Melanocyte of skin (primary cell): ENCODE measurements at places on chromosomes 4 and X. TPM values are rescaled to one million over a fixed set of nuclear protein-coding genes. Genes with fewer than 3 reads are reported as not detected.

The UGT2B10 gene
- total RNA-seq, result not detected in 2 replicates

The RTL9 gene
- total RNA-seq, result under 0.01 and 0.15 TPM in 2 replicates

The MAGEA2B gene
- total RNA-seq, result not detected in 2 replicates

The TAF7L gene
- under 0.01 and 0.36 TPM in 2 replicates for total RNA-seq

The USP17L29 gene
- not detected in 2 replicates for total RNA-seq

The EDA gene
- total RNA-seq, result 0.67 and 0.93 TPM in 2 replicates

The REELD1 gene
- not detected in 2 replicates for total RNA-seq

The LUZP4 gene
- not detected in 2 replicates for total RNA-seq

The RHOH gene
- not detected in 2 replicates for total RNA-seq

The NPY1R gene
- not detected in 2 replicates for total RNA-seq

The LRP2BP gene
- total RNA-seq, result 1.00 and 1.7 TPM in 2 replicates

The FAM9B gene
- not detected in 2 replicates for total RNA-seq

The KDR gene
- total RNA-seq, result 0.93 and 4.7 TPM in 2 replicates

The ANXA10 gene
- total RNA-seq, result 0.33 TPM in 1 of 2 replicates, not detected in the other

The FAM47A gene
- not detected in 2 replicates for total RNA-seq

The ARX gene
- total RNA-seq, result not detected in 2 replicates

The RASGEF1B gene
- total RNA-seq, result 0.73 and 6.9 TPM in 2 replicates

The ZIC3 gene
- total RNA-seq, result not detected in 2 replicates

The MAGEE2 gene
- total RNA-seq, result not detected in 2 replicates

The MAGEA12 gene
- not detected in 2 replicates for total RNA-seq

The TMPRSS11D gene
- not detected in 2 replicates for total RNA-seq

The SSX2B gene
- total RNA-seq, result not detected in 2 replicates

The TEX13D gene
- total RNA-seq, result not detected in 2 replicates

The CXXC4 gene
- total RNA-seq, result under 0.01 TPM in 1 of 2 replicates, not detected in the other

The SMIM10 gene
- 4.7 and 4.8 TPM in 2 replicates for total RNA-seq

The F8A2 gene
- total RNA-seq, result not detected in 2 replicates

The FHDC1 gene
- 6.0 and 6.7 TPM in 2 replicates for total RNA-seq

The WWC2 gene
- 20.0 and 25.0 TPM in 2 replicates for total RNA-seq

The MSX1 gene
- 0.31 and 2.0 TPM in 2 replicates for total RNA-seq

The EFHC2 gene
- total RNA-seq, result 1.5 and 2.1 TPM in 2 replicates

The ARHGEF6 gene
- 3.8 and 6.9 TPM in 2 replicates for total RNA-seq

The HAND2 gene
- not detected in 2 replicates for total RNA-seq

The FGD1 gene
- 8.3 and 16.0 TPM in 2 replicates for total RNA-seq

The TMPRSS11B gene
- not detected in 2 replicates for total RNA-seq

The EDNRA gene
- 0.77 and 2.0 TPM in 2 replicates for total RNA-seq

The BEX5 gene
- under 0.01 TPM in 1 of 2 replicates, not detected in the other for total RNA-seq

The NCBP2L gene
- total RNA-seq, result 0.46 TPM in 1 of 2 replicates, not detected in the other

The GLRA2 gene
- not detected in 2 replicates for total RNA-seq

The EPHA5 gene
- total RNA-seq, result 9.6 and 10.5 TPM in 2 replicates

The CD99L2 gene
- 42.3 and 56.8 TPM in 2 replicates for total RNA-seq

The ZNF157 gene
- under 0.01 TPM in 2 replicates for total RNA-seq

The EVC2 gene
- total RNA-seq, result 9.3 and 10.5 TPM in 2 replicates

The PRRG3 gene
- total RNA-seq, result not detected in 2 replicates

The POU3F4 gene
- total RNA-seq, result not detected in 2 replicates

The TKTL2 gene
- not detected in 2 replicates for total RNA-seq

The USP26 gene
- not detected in 2 replicates for total RNA-seq

The GLRB gene
- 1.4 and 1.5 TPM in 2 replicates for total RNA-seq

The EDA2R gene
- 3.1 and 8.4 TPM in 2 replicates for total RNA-seq

The PABPC1L2B gene
- not detected in 2 replicates for total RNA-seq

The HSFX2 gene
- total RNA-seq, result under 0.01 TPM in 1 of 2 replicates, not detected in the other

The P2RY4 gene
- not detected in 2 replicates for total RNA-seq

The DACH2 gene
- not detected in 2 replicates for total RNA-seq

The HELT gene
- total RNA-seq, result not detected in 2 replicates
